ENCODE measurements at places on chromosomes 3 and 15.

DNA sequence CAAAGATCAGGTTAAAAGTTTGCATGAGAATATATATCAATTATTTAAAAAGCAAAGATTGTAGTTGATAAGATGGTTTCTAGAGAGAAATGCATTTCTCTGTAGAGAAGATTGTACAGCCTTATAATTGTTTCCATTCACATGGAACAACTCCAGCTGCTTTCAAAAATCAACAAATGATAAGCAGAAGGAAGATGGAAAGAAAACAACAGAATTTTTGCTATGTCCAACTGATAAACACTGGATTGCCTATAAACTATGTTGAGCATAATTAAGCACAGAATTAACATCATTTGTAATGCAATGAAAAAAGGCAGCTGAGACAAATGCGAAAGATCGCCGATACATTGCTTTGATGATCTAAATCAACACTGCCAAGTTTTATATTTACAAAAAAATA lies 89.0 kb downstream of the C3orf85 start:
- no peak for DNase-seq

DNA sequence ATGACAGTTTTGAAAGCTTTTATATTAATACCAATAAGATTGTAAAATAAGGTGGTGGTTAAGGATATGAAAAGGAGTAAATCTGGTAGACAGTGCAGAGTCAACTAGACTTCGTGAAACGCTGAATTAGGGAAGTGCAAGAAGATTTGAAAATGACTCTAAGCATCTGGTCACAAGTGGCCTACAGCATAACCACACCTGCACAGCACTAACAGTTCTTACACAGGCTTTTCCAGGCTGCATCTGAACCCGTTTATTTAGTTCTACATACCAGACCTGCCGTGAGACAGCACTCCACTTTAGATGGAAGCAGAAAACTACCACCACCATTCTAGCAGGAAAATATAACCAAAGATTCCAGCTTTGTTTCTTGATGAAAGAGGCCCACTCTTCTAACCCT lies 1.9 kb downstream of the DMXL2 start:
- DNase-seq: no peak

GRCh38 chr15:101852356-101852755 lies 40.4 kb downstream of the OR4F15 start:
- DNase-seq: no peak

GRCh38 chr15:58324533-58324932 lies 107.3 kb upstream of the LIPC start:
- no peak for DNase-seq

- no peak for DNase-seq
Measured at GRCh38 chr3:24853685-24854490, 359.2 kb upstream of the THRB start.

GRCh38 chr15:66941108-66941711 lies 124.2 kb upstream of the SMAD3 start:
- no peak for DNase-seq

- peak; percentile 54 for DNase-seq
Measured at GRCh38 chr3:124014366-124014942, 22.5 kb upstream of the ROPN1 start.

GRCh38 chr15:101133181-101133460 lies 118.7 kb downstream of the CHSY1 start:
- DNase-seq: no peak

GRCh38 chr3:8473990-8474389 lies 27.6 kb upstream of the LMCD1 start:
- DNase-seq: no peak

- no peak for DNase-seq
Measured at GRCh38 chr3:40653001-40653400, 128.2 kb downstream of the ZNF621 start.

GRCh38 chr3:64104691-64105111 lies 81.4 kb upstream of the PSMD6 start:
- peak; percentile 76 for DNase-seq

DNA sequence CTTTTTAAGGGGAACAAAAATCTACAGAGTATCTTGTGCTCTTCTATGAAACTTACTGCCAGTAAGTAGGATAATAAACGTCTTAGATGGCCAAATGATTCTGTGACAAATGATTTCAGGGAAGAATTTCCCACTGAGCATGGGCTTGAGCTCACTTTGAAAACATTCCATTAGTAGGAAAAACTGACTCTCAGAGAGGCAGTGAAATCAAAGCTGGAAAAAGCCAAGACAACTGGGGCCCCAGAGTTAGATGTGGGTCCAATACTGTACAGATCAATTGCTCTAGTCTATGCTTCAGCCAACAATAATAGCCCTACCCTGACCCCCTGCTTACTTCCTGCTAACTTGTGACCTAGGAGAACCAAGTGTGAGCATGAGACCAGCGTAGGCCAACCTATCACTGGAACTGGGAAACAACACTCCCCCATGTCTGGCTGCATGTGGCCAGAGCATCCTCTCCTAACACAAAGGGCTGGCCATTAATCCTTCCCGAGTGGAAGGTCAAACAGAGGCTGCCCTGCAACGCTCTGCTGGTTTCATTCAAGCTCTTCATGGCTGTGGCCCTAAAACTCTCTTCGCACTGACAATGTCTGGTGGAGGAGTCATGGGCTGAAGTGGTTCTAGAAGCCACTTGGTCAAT lies 68.8 kb downstream of the FOXB1 start:
- DNase-seq: peak; percentile 25

DNA sequence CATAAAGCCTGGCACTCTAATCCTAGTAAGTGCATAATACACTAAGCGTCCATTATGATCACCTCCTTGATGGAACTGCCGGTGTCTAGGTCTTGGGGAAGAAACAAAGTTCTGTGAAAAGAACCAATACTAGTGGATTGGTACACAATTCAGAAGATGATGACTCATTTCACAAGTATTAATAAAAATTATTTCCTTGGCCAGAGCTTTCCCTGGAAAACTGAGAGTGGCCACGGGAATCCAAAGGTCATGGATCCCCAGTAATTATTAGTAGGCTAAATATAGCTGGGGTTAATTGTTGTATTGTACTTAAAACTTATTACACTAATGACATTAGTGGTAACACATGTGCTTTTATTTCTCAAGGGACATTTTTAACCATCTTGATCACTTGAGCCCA lies 808.0 kb upstream of the NR2F2 start:
- peak; percentile 57 for DNase-seq

- no peak for DNase-seq
Measured at GRCh38 chr15:60003243-60004008, 685 bp upstream of the FOXB1 start.

DNA sequence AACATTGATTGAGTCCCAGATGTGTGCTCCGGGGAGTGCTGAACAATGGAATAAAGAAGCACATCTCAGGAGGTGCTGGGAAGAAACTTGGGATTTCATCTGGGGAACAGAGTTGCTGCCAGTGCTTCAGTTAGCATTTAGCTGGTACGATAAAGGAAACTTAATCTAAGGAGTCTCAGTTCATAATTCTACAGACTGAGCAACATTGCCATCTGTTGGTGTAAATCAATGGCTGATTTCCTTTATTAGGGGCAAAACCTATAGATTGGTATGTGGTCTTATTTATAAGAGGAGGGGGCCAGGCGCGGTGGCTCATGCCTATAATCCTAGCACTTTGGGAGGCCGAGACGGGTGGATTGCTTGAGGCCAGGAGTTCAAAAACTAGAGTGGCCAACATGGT lies 8.9 kb downstream of the MKRN2OS start:
- DNase-seq: peak; percentile 5

GRCh38 chr3:39540162-39540921 lies 72.9 kb downstream of the MOBP start:
- DNase-seq: no peak

- DNase-seq: no peak
Measured at GRCh38 chr15:47817969-47818548, 100.8 kb downstream of the SEMA6D start.

DNA sequence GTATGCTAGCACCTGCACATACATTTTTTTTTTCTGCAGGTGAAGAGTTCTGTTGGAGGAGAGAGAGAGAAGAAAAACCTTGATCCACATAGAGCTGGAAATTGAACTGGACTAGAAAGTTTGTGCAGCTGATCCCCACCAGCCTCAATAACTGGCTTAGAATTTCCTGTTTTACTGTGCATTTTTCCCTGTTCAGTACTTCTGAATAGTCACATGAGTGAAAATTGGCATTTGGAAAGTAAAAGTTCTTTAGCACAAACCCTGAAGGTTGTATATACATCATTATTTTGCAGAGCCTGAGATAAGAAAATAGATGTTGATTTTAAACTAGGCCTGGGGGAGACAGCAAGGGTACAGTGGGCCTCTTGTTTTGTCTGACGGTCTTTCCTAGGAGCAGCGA lies 42.3 kb downstream of the GHSR start:
- no peak for DNase-seq

DNA sequence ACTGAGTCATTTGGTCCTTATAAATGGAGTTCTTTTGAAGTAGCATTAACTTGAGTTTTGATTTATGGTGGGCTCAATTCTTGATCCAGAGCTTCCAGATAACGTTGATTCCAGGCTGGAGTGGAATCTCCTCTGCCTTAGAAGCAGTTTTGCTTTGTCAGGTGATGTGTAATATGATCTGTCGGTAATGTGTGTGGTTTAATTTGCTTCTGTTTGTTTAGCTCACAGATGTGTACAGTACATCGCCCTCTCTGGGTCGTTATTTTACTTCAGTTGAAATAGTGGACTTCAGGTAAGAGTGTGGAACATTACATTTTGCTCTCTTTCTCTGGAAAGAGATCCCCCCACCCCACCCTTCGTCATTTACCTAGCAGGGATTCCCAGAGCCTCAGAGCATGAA lies 23.1 kb downstream of the C3orf52 start:
- no peak for DNase-seq

DNA sequence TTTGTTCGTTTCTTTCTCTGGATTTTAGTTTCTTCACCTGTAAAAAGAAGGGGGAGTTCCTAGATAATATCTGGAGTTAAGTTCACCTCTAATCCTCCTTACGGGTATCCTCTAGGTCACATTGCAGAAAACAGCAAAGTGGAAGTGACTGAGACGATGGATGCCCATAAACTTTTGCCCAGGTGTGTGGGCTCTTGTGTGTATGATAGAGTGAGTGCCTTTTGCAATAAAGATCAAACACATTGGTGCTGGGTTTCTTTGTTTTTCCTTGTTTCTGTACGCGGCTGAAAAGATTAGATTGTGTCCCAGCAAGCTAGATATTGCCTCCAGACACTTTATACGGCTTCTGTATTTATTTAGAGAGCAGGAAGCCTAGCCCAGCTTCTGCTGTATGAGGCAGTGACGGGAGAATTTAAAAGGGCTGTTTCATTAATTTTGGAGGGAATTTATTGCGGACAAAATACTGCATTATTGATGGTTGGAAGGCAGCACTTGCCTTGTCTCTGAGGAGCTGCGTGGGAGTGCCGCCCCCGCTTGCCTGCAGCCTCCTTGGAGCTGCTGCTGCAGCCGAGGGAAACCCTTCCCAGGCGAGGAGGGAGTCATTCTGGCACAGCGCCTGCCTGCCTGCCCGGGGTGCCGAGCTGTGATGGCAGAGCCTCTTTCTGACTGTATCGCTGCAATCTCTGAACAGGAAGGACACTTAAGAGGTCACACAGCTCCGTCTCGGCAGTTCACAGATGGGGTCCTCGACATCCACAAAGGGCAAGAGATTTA lies 38.5 kb downstream of the PYDC2 start:
- DNase-seq: peak; percentile 57

DNA sequence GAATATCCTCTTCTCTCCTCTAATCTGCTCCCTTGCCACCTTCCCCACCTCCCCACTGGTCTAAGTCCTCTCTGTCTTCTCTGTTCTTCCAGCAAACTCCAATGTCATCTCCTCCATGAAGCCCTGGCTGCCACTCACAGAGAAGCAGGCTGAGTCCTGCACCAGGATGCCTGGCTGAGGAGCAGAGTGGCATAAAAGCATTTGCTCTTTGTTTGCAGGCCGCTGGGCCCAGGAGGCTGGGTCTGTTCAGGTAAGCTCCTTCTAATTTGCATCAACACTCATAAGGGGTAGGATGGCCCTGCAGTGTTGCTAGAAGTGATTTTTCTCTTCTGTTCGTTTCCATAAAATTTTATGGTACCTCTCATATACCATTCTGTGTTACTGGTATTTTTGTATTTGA lies 43.2 kb upstream of the KLHL25 start:
- no peak for DNase-seq

DNA sequence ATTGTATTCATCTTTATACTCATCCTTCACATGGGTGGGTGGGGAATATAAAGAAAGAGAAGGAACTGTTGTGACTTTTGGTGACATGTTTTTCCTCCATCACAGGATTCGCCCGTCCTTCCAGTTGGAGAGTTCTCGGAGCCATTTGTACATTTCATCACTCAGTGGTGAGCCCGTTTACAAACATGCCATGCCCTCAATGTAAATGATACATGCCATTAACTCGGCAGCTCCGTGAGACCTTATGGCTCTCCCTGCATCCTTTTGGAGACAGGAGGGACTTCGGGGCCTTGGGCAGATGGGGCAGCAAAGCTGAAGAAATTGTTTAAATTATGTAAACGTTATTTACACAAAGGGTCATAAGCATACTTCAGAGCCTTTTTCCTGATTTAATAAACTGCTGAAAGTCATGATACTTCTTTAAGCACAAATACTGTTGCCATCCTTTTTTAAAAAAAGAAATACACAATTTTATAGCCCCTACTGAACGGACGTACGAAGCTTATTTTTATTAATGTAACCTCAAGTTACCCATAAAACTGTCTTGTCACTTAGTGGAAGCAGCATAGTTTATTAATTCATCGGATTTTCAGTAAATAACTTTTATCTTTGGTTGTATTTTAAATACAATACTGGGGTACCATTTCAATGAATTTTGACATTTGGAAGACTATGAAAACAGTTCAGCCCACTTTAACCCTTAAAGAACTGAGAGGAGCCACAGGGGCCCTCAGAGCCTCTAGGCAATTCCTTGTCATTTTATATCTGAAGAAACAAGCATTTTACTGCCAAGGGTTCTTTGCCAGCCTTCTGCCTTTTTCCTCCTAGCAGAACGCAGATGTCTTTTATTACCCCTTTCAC lies 55.6 kb upstream of the SKOR1 start:
- no peak for DNase-seq

- DNase-seq: peak; percentile 53
Measured at GRCh38 chr3:8416965-8417364, 84.7 kb upstream of the LMCD1 start.

GRCh38 chr3:23076437-23076836 lies 126.7 kb upstream of the UBE2E2 start:
- no peak for DNase-seq

Data from EH (cell line).